ENCODE measurements at places on chromosomes 12 and 14.

- no peak for DNase-seq
These were observed 24.0 kb upstream of the NUDT14 start for GRCh38 chr14:105204931-105205672.

- no peak for DNase-seq
These were observed 124.5 kb downstream of the CALM1 start for GRCh38 chr14:90521084-90521929.

DNA sequence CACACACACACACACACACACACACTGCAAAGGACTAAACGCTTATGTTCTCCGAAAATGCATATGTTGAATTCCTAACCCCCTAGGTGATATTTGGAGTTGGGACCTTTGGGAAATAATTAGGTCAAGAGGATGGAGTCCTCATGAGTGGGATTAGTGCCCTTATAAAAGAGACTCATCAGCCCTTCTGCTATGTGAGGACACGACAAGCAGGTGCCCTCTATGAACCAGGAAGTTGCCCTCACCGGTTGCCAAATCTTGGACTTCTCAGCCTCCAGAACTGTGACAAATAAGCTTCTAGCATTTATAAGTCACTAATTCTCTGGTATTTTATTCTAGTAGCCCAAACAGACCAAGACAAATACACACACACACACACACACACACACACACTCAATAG, 20.7 kb upstream of the TCP11L2 start:
- no peak for DNase-seq

DNA sequence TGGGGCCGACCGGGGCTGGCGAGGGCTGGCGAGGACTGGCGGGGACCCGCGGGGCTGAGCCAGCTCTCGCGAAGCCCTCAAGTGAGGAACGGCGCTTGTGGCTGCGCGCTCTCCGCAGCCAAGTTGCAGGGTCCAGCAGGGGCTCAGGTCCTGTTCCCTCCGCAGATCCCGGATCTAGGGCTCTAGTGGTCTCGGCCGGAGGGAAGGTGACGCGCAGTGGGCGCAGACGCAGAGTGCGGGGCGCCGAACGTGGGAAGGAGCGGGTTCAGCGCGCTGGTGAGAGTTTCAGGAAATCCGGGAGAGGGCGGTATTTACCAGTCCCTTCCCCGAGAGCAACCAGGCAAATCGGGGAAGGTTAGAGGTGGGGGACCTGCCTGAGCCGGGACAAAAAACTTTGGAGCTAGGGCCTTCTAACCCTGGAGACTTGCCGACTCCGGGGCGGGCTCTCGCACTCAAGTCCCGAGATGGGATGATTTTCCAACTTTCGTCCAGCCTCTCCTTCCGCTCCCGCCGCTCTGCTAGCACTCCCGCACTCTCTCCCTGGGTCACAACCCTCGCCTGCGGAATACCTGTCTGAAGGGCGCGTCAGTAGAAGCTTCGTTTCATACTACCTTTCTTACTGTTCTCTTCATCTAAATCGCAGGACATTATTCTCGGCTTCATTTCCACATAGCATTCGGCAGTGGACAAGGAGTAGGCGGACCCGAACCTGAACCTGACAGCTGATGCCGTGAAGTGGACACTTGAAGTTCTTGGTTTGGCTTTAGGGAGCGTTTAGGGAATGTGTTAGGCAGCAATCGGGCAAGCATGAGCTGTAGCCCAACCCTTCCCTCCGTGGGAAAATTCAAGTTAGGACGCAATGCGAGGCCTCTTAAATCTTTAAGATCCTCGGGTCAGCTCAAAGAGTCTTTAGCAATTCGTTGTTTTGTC, 13.6 kb upstream of the PAX9 start:
- no peak for DNase-seq

- no peak for DNase-seq
These were observed 45.0 kb upstream of the FBXO21 start for GRCh38 chr12:117235261-117235660.

GRCh38 chr12:49647827-49648711, 24.7 kb downstream of the PRPF40B start:
- no peak for DNase-seq

DNA sequence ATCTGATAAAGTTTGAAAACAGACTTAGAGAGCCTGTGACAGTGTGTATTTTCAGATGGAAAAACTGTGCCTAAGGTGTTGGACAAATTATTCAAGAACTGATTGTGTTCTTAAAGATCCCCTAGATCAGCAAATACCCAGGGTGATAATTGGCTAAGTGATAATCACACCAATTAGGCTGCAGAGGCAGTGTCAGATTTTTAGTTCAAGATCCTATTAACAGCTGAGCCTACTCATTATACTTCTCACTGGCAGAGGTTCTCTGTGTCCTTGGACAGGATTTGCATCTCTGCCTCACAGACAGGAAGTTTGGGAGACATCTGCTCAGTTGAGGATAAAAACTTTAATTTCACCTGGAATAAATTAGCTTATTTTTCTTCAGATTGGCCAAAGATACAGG, 4.3 kb upstream of the FGD4 start:
- no peak for DNase-seq

DNA sequence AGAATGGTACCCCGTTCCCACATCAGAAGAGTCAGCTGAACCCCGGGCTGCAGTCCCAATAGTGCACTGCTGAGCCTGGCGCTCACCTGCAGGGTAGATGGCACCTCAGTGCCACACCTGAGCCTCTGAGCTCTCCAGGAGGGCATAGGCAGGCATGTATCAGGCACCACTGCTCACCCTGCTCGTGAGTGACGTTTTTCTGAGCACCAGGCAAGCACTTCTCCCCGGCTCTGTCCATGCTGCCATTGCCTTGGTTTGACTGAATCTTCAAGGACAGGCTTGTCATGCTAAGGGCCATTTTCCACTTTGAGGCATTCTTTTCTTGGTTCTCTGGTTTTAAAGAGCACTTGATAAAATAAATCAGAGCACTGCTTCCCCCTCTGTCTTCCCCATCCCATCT, 161.6 kb upstream of the PRMT8 start:
- no peak for DNase-seq

GRCh38 chr12:105575235-105575634, 244.7 kb downstream of the C12orf75 start:
- DNase-seq: no peak

- no peak for DNase-seq
These were observed 21.1 kb downstream of the RASSF8 start for GRCh38 chr12:25979563-25979962.

DNA sequence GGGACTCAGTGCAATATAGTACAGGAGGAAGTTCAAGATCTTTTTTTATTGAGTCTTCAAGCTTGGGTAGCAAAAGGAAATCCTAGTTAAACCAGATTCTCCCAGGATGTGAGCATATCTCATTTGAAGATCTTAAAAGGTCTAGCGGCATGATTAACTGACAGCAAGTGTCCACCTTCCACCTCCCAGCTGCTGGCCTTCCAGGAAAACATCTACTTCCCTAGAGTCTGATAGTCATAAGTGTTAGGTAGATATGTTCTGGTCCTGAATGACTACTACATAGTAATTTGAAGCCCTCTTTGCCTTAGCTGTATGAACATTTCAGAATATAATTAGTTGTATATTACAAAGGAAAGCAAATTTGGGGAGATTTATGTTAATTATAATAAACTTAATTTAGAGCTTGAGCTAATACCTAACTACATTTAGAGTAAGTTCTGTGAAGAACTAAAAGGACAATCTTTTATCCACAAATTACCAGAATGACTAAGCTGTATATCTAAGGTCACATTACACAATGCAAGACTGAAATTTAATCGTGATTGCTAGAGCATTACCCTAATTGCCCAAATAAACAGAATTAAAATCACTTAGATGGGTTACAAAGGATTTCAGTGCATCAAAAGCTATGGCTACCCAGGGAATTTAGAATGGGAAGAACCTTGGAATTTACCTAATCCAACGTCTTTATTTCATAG, 9.9 kb downstream of the LGR5 start:
- no peak for DNase-seq

- DNase-seq: no peak
These were observed 82.8 kb upstream of the PLEKHG7 start for GRCh38 chr12:92619730-92620684.

DNA sequence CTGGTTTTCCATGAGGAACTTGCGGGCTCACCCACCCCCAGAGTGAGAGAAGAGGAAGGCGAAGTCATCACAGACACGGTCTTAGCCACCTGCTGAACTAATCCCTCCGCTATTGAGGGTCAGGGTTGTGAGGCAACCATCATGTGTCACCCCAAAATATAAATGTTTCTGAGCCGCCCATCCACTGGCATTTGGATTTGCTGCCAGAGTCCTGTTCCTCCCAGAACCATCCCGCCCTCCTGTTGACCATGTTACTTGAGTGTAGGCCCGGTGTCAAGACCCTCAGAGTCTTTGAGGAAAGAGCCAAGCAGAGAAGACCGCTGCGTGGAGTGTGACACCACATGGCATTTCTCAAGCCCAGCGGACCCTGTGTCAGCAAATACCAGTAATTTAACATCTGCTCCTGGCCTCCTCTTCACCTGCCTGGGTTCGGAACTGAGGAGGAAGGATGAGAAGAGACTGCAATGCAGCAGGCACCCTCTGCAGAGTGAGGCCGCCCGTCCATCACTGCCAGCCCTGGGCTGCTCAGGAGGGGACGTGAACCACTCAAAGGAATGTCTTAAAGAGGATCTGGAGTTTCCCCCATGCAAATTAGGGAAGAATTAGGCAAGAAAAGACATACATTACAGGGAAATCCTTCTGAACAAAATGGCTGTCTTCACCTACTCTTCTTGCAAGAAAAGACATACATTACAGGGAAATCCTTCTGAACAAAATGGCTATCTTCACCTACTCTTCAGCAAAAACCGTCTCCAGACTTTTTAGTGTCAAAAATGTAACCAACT, 100.4 kb downstream of the FBXL14 start:
- no peak for DNase-seq

- DNase-seq: no peak
These were observed 5.1 kb downstream of the P3H3 start for GRCh38 chr12:6833189-6833890.

GRCh38 chr12:66131067-66131688, 628 bp upstream of the LLPH start:
- DNase-seq: no peak

DNA sequence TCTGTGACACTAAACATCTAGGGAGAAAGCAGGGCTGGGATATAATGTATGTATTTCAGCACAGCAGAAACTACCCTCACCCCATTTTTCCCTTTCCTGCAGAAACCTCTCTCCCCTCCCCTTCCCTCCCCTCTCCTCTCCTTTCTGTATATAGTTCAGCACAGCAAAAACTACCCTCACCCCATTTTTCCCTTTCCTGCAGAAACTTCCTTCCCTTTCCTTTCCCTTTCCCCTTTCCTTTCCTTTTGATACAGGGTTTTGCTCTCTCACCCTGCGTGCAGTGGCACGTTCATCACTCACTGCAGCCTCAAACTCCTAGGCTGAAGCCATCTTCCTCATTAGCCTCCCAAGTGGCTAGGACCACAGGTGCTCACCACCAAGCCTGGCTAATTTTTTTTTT, 2.1 kb downstream of the PMEL start:
- no peak for DNase-seq

DNA sequence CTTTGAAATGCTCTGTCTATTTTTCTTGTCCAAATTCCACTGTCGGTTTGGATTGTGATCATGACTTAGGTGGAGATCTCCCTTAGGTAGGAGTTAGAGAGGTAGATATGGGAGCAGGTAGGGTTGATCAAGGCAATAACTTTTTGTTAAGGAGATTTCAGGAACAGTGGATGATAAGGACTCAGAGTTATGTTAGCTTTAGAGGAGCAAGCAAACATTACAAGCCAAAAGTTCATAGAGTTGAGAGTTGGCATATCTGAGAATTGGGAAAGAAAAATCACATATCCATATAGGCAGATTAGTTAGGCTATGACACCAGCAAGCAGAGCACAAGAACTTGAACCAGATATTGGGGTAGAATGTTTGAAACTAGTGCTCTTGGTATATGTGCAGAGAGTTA, 43.1 kb upstream of the C12orf75 start:
- no peak for DNase-seq

GRCh38 chr12:80472911-80473500, 29.0 kb downstream of the PTPRQ start:
- no peak for DNase-seq

GRCh38 chr14:57403521-57403864, 13.1 kb downstream of the NAA30 start:
- DNase-seq: no peak

DNA sequence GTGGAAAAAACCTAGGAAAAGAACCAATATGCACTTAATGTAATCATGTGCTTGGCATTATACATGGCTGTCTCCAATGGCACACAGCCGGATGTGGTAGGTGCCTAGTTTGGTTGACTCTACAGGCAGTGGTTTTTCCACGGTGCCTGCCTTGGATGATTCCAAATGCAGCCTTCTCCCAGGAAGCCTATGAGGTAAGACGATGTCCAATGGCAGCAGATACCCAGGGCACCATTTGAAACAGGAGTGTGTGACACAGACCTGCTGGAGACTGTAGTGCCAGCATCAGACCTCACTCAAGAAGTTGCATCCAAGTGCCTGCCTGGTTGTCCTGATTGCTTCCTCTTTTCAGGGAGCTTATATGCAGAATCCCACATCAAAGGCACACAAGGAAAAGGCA, 88.0 kb upstream of the VASH1 start:
- no peak for DNase-seq
